ENCODE measurements at places on chromosomes 2 and 18.

GRCh38 chr2:181646415-181646987, 10.4 kb downstream of the CERKL start:
- DNase-seq = no peak

DNA sequence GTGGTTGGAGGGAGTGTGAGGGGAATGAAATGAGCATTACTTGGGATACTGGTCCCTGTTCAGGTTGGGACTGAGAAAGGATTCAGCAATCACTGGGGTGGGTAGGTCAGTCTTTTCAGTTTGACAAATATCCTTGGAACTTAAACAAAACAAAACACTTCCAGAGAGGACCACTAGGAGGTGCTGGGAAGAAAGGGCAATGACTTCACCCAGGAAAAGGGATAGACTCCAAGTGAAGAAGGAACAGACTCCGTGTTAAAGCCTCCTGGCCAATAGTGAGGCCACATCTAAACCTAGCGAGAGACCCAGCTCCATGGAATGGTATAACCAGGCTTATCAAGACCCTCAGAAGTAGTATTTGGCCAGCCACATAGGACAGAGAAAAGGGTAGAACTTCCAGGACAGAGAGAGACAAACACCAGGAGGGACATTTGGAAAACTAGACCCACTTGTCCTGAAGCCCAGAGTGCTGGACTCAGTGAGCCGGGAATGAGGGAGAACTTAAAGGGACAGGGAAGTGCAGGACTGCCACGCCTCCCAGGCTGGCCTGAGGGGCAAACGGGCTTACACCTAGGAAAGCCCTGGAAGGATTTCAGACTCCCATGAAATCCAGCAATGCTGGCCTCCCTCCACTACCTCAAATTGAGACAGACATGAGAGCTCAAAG, 19.6 kb upstream of the KCNG3 start:
- DNase-seq = no peak

DNA sequence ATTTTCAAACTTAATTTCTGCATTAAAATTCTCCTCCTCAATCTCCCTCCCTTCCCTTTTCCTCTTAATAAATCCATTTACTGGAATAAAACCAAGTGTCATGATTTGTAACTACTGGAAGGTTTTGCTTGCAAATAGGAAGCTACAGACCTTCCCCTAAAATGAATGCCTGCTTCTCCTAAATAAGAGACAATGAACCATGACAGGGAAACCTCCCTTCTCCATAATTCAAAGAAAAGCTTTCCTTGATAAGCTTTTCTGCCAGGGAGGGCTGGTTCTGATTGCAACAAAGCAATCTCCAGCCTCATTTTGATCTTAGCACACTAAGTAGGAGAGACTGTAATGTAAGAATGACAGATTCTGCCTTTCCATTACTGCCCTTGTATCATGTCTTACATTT, 111.0 kb upstream of the CDH20 start:
- no peak for DNase-seq

DNA sequence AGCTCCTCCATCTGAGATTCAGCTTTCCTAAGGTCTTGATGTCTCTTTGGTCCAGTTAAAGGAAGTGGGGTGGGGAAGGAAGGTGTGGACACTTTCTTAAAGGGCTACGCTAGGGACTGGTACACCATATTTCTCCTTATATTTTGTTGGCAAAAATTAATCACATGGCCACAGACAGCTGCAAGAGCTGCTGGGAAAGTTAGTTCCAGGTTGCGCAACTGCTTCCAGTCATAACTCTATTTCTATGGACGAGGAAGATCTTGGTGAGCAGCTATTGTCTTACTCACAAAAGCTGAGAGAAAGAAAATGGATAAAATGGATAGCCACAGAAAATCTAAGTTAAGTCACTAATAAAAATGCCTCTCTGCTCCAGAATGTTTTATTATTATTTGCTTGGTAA, 60.7 kb upstream of the PPM1B start:
- no peak for DNase-seq

- DNase-seq = no peak
Measured at GRCh38 chr2:229111744-229112143, 159.3 kb downstream of the PID1 start.

DNA sequence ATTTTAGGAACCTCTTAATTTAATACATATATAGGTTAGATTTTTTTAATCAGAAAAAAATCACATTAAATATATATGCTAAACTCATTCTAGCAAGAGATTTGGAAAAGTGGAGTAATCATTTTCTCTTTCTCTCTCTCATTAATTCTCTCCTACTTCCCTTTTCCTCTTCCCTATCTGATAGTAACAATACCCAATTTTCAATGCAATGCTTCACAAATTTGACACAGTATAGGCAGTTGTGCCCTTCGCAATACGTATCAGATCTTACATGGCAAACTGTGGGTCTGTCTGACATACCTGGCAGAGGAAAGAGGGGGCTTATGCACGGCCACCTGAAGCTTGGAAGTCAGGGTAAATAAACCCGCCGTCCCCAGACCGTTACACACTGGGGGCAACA, 444.3 kb downstream of the NBAS start:
- no peak for DNase-seq

GRCh38 chr2:38765149-38765548, 12.9 kb upstream of the GEMIN6 start:
- DNase-seq = no peak

DNA sequence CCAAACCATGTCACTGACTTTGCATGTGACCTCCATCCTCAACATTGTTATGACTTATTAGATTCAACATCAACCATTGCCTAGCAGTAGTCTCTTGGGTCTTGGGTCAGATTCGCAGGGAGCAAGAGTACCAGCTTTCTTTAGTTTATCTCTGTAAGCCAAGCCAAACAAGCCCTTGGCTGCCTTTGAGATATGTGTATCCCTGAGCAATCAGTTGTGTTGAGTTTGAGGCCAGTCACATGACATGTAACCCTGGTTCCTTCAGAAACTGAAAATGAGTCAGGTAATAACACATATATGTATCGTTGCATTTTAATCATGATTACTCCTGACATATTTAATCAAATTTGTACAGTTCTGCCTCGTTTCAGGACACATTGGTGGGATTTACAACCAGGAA, 173.3 kb downstream of the PARD3B start:
- DNase-seq = no peak

- DNase-seq = no peak
Measured at GRCh38 chr2:149849136-149849535, 261.6 kb upstream of the MMADHC start.

DNA sequence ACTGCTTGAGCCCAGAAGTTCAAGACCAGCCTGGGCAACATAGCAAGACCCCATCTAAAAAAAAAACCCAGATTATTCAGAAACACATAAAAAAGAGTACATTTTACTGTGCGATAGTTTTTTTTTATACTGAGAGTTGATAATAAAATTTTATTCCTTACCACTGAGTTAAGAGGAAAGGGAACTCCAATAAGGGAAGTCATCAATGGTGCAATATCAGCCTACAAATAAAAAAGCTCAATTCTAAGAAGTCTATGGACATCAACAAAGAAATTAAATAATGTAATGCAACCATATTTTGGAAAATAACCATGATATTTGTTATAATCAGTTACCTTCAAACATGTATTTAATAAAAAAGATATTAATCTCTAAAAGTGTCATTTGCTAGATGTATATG, 46.6 kb downstream of the PIGN start:
- no peak for DNase-seq

- DNase-seq = no peak
Measured at GRCh38 chr18:31617031-31617717, 25.5 kb downstream of the TTR start.

GRCh38 chr2:9802576-9802993, 40.7 kb upstream of the TAF1B start:
- no peak for DNase-seq

DNA sequence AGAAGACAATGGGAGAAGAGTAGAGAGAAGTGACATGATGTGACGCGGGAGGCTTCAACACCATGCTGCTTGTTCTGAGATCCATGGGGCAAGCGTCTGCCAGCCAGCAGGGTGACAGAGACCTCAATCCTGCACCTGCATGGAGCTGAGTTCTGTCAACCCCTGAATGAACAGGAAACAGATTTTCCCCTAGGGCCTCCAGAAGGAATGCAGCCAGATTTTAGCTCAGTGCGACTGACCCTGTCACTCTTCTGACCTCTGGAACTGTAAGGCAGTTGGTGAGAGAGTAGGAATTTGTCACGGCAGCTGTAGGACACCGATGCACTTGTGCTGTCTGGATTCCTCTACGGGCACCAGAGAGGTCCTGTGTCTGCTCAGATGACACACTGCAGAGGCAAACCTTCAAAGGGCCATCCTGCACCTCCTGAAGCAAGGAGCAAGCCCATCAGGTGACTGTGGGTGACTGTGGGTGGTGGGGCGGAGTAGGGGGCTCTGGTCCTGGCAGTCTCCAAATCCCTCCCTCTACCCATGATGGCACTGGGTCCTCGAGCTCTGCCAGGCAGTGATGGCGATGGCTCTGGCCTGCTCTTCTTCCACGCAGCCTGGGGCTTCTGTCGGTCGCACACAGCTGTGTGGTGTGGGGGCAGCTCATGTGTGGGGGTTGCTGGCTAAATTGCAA, 194.3 kb upstream of the TWIST2 start:
- no peak for DNase-seq

DNA sequence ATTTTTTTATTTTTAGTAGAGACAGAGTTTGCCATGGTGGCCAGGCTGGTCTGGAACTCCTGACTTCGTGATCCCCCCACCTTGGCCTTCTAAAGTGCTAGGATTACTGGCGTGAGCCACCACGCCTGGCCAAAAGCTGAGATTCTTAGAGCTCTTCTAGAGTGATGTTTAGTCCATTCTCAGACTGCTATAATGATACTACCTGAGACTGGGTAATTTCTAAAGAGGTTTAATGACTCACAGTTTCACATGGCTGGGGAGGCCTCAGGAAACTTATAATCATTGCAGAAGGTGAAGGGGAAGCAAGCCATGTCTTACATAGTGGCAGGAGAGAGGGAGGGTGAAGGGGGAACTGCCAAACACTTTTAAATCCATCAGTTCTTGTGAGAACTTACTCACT, 1804.9 kb upstream of the LRRTM1 start:
- DNase-seq = no peak

- DNase-seq = no peak
Measured at GRCh38 chr2:85257359-85257969, 70.3 kb downstream of the TGOLN2 start.

GRCh38 chr2:224930990-224931389, 111.3 kb downstream of the DOCK10 start:
- DNase-seq = no peak

DNA sequence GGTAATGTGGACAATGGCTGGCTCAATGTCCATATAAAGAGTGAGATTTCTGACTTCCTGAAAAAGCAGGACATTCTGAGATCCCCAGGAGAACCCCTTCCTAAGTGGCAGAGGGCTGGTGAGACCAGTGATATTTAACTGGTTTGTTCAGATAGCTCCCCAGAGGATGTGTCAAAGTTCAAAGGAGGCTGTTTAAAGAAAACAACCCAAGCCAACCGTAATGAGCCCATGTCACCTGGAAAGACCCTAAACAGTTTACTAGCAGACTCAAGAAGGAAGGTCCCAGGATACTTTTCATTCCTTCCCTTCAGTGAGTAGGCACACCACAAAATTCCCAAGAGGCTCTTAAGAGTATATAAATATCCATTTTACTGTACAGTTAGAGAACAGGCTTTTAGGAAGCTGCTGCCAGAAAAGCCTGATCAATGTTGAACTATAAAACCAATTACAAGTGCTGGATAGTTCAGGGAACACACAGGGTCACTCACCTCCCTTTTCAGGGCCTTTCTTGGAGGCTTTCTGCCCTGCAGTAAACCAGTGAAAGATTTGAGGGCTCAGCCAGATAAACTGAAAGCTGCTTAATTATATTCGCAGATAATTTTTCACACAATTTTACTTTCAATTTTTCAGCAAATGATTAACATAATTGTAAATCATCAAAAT, 293.5 kb downstream of the ASXL3 start:
- DNase-seq = no peak

- no peak for DNase-seq
Measured at GRCh38 chr2:212327171-212327809, 211.3 kb downstream of the ERBB4 start.

DNA sequence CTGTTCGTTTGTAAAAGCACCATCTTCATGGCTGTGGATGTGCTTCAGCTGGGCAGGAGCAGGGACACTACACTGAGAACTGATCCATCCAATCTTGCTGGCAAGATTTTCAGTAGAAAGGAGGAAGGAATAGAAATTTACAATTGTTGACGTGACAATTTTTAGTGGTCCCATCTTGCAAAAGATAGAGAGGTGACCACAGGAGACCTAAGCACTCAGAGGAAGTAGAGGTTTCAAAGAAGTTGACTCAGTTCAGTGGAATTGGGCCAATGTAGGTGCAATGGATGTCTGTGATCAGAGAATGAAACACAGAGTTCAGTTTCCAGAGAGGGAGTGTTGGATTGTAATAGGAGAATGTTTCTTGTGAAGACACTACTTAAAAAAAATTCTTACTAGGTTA, 1.4 kb downstream of the UGT1A5 start:
- no peak for DNase-seq

DNA sequence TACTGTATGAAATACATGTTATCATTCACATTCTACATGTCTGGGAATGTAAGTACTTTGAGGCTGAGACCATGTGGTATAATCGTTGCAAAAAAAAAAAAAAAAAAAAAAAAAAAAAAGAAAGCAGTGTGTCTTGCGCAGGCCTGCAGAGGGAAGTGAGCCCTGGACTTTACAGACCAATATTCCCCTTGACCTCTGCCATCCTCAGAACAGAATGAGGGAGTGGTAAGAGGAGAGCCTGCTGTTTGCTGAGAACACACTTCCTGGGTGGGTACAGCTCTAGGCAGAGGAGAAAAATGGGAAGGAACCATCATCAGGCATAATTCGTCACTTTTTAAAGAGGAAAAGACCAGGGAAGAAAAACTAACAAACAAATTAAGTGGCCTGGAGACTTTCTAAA, 28.8 kb upstream of the TBC1D8 start:
- no peak for DNase-seq

GRCh38 chr18:21489919-21490495, 110.5 kb downstream of the ESCO1 start:
- no peak for DNase-seq

DNA sequence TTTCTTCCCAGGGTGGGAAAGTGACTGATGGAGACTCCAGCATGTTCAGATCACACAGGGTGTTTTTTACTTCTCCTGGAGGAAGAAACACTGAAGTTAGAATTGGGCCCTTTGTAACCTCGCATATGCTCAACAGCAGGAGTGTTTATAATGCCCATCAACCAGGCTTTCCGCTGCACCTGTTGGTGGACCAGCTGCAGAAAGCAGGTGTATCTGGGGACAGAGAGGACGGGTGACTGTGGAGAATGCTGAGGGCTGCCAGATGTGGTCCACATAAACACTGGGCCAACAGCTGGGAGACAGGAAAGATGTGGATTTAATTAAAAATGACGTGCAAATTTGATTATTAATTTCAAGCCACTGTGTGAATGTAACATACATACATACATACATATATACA, 335.5 kb upstream of the SPRED2 start:
- no peak for DNase-seq

- no peak for DNase-seq
Measured at GRCh38 chr2:205708231-205708631, 25.9 kb downstream of the NRP2 start.

GRCh38 chr2:173991856-173992588, 26.8 kb upstream of the SP3 start:
- no peak for DNase-seq

GRCh38 chr2:159035790-159036411, 67.5 kb downstream of the TANC1 start:
- DNase-seq = no peak

All from activated B cell treated with CpG ODN at 0.5 μM for 24 hours (primary cell).